Heart left ventricle (tissue), 16 donors: ENCODE measurements at places on chromosomes 4 and X.
A peak's percentile ranks its signal among the peaks of the same experiment; 100 is the strongest.

GRCh38 chr4:153706519-153706918, 22.4 kb downstream of the TLR2 start:
- no peak for DNase-seq

- DNase-seq = no peak
Observed at GRCh38 chr4:84381759-84382158, 117.3 kb downstream of the NKX6-1 start.

- DNase-seq = no peak
Observed at GRCh38 chrX:19177721-19178120, 55.5 kb upstream of the ADGRG2 start.

- DNase-seq = no peak
Observed at GRCh38 chr4:122576261-122577188, 44.3 kb downstream of the IL21 start.

GRCh38 chr4:143405075-143405730, 68.5 kb downstream of the GAB1 start:
- DNase-seq = no peak

DNA sequence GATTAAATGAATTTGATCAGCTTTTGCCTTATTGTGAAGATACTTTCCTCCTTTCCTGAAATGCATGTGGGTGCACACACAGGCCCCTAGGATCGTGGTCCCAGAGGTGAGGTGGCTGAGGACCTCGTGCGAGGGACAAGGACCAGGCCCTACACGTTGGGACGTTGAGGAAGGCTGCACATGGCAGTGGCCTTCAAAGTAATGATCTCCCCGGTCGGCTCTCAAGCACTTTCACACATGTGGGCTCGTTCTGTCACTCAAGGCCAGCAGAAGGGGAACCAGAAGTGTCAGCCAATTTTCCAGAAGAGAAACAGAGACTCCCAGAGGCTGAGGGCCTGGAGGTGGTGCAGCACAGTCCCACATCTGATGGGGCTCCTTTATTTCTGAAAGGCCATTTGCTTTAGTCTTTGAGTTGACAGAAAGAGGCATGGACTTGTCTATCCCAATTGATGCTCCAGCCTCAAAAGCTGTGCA, 196.8 kb downstream of the AFAP1 start:
- DNase-seq = no peak

GRCh38 chr4:149933883-149934282, 118.2 kb upstream of the IQCM start:
- no peak for DNase-seq

GRCh38 chr4:41414412-41414779, 123.6 kb upstream of the LIMCH1 start:
- no peak for DNase-seq

GRCh38 chr4:154478128-154478527, 13.5 kb downstream of the DCHS2 start:
- DNase-seq = no peak

DNA sequence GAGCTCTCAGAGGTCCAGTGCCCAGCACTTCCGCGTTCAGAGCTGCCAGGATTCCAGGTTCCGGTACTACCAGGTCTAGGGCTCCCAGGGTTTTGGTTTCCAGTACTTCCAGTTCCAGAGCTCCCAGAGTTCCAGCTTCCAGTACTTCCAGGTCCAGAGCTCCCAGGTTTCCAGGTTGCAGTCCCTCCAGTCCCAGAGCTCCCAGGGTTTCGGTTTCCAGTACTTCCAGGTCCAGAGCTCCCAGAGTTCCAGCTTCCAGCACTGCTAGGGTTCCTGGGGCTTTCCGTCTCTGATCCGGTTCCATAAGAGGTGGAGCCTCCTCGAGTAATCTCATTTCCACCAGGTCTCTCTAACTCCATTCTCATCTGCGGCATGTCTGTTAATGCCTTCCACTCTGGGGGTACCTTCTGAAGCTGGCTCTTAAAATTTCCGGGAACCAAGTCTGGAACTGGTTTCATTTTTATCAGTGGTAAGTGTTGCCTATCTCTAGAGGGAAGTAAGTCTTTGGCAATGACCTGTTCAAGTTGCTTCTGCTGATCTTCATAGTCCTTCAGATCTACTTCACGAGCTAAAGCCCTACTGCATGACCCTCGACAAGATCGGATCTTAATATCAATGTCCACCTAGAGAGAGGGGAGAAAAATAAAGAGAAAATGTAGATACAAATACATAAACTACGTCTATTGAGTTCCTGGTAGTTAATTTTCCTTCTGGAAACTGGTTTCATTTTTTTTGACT, 4.1 kb downstream of the FGA start:
- no peak for DNase-seq

GRCh38 chr4:180925805-180926204, 1317.4 kb upstream of the TENM3 start:
- no peak for DNase-seq

- DNase-seq = peak; percentile 35
Observed at GRCh38 chrX:73855546-73855945, 292.5 kb downstream of the CHIC1 start.

DNA sequence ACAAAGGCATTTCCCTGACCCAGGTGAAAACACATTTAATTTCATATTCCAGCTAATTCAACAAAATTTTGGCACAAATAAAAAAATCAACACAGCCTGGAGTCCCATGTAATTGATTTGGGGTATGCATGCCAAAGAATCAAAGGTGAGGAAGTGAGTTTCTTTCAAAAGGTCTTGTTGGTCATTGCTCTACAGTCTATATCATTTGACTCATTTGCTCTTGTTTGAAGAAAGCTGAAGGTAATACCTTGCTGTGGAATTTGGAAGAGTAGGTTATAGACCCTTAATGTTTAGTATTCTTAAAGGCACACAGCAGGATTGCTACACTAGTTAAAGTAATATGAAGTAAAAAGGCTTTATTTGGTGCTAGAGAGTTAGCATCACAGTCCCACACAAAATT, 25.4 kb downstream of the COL4A6 start:
- DNase-seq = no peak

DNA sequence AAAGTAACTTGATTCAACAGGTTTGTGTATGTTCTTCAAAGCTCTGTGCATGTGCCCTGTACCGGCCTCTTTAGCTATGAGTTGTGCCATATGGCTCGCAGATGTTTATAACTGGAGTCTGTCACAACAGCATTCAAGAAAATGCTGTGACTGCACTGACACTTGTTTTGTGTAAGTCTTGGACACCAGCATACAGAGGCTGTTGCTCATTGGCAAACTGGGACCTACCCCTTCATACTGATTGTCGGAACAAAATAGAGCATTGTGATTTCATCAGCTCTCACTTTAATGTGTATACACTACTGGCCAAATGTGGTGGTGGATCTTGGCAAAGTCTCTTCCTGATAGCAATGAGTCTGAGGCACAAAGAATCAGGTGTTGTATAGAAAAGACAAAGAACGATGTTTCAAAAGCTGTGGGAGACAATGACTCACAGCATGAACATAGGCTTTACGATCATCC, 133.9 kb downstream of the EGF start:
- no peak for DNase-seq

GRCh38 chr4:2011583-2011982, 2.8 kb upstream of the NELFA start:
- no peak for DNase-seq

DNA sequence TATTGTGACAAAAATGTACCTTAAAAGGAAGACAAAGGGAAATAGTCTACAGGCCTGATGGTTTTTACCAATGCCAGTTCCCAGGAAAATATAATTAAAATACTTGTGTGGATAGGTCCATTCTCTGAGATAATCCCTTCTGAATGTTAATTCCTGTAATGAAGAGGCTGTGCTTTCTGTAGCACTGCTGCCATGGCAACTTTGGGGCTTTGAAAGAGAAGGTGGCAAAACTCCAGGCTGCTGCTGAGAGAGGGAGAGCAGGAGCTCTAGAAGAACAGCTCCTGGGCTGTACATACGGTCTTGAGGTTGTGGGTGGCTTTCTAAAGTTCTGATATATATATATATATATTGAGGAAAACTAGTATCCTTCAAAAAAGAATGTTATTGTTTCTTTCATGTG, 125.4 kb downstream of the PDLIM5 start:
- DNase-seq = peak; percentile 68

DNA sequence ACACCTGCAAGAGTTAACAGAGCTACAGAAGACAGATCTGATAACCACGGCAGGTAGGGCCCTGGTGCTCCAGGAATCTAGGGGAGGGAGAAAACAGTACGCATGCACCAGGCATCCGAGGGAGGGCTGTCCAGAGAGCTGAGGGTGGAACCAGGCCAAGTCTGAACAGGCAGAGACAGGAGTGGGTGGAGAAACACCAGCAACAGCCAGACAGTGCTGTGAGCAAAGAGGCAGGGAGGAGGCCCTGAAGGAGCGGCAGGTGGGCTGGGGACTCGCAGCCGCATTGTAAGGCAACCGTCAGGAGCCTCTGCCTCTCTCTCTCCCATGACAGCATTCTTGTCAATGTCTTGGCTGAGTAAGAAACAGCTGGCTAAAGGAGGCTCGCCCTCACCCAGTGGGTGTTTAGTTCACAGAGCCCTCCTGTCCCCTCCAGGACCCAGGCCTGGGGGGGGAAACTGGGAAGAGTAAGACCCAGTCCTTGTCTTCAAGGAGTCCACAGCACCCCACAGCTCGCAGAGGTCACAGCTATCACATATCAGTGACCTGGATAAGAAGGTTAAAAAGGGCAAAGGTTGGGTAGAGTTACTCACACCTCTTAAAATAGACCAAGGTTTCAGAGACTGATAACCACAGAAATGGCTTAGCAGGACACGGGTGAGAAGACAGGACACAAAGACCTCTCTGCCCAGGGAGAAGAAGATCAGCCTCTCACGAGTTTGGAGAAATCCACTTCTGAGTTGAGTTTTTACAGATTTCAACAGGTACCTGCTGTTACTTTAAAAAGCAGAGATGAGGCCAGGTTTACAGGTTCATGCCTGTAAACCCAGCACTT, 10.5 kb downstream of the ACSL1 start:
- DNase-seq = peak; percentile 80

DNA sequence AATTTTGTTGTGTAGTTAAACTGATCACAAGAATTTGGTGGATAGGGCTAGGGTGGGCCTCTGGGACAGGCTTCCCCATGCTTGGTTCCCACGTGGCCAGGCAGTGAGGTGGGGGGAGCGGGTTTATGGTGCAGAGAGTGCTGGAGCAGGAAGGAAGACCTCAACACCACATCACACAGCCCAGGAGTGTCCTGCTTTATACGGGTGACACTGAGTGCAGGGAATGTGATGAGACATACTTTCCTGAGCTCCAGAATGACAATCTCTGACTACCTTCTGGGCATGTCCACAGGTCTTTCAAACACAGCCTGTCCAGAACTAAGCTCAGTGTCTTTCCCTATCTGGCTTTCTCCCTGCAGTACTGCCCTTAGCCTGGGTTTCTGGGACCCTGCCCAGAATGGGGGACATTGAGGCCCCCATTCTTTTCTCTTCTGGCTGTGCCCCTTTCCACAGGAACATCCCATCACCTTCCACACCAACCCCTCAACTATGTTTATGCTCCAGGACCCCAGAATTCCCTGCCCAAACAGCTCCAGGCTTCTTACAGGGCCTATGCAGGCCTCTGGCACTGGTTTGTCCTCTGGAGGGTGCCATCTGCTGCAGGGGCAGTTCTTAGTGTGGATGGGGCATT, 36.5 kb upstream of the RASL11B start:
- DNase-seq = no peak

DNA sequence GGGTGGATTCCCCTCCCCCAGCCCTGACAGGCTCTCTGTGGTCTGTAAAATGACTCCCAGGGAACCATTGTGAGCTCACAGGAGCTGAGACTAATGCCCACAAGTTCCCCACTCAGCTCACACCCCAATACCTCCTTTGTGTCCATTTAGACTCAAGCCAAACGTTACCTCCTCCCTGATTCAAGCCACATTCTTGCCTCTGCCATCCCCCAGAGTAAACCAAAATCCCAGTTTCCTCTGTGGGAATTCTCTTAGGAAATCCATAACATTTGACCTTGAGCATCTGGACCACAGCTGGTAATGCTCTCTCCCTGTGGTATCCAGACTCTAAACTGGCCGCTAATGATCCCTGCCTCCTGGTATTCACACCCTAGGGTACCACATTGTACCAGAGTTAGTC, 26.3 kb upstream of the KDM5C start:
- no peak for DNase-seq

- DNase-seq = no peak
Observed at GRCh38 chr4:32601848-32602247, 1881.7 kb downstream of the PCDH7 start.

GRCh38 chr4:146900295-146900694, 45.4 kb downstream of the TTC29 start:
- no peak for DNase-seq

DNA sequence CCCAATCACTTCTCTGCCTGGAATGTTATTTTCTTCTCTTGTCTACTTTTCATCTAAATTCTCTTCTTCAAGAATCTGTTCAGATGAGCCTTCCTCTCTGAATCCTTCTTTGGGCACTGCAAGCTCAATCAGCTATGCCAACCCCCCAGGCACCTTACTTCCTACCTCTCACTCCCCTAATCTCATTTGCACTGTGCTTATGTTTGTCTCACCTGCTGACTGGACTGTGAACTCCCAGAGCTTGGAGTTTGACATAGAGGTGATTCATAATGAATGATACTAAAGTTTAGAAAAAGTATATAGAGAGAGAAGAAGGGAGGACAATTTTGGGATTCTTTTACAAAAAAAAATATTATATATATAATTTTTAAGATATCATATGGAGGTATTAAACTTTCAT, 36.3 kb downstream of the ANXA10 start:
- DNase-seq = no peak

DNA sequence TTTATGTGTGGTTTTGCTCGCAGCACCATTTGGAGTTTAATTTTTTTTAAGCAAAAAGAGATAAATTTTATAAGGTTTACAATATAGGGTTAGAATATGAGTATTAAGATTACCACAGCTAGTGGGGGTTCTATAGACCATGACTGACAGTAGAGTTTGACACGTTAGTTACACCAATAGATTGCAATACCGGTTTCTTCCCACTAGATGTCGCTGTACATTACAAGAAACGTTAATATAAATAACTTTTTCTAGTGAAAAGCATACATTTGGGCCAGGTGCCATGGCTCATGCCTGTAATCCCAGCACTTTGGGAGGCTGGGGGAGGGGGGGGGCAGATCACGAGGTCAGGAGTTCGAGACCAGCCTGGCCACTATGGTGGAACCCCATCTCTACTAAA, 433.6 kb downstream of the MAGEB5 start:
- DNase-seq = no peak

DNA sequence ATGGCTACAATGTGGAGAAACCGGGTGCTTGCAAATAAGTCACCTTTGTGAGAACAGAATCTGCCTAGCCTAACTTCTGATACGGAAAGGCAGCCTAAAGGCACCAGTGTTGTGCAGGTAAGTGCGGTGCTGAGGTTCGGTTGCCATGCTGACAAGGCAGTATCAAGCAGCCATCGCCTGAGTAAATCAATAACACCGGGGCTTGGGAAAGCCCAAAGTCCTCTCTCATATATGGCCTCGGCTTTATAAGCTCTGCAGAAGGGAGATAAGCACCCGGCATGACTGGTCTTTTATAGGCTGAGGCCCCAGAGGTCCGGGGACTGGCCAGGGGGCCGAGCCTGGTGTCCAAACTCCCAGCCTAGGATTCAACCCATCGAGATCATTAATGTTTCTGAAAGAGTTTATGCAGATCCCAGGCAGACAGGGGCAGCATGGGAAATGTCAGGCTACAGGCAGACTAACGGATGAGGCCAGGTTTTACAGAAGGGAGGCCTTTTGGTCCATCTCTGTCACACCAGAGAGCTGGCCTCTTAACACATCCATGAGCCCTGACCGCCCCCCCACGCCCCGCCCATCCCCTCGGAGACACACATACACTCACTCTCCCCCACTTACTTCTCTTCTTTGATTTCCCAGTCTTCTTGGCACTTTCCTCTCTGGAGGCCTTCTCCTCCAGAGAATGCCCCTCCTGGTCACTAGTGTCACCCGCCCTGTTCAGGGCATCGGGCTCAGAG, 38.5 kb downstream of the ELF4 start:
- no peak for DNase-seq

GRCh38 chr4:81836716-81837115, 365.0 kb upstream of the RASGEF1B start:
- no peak for DNase-seq
